ENCODE measurements at places on chromosomes 1 and 21.

DNA sequence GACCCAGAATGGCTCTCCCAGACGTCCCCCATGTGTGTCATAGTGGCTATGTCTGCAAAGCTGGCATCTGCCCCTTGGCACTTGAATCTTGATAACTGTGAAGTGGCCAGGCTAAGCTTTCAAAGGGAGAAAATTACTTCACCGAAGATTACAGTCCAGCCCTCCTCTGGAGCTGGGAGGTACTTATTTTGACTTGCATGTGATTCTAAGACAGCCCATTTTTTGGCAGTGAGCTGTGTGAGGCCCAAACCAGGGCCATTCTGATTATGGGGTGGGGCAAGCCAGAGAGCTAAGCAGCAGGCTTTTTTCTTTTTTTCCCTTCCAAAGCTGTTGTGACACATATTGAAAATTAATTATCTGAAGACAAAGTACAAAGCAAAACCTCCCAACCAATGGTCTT is 42.1 kb upstream of the C8B start:
- no peak for DNase-seq

DNA sequence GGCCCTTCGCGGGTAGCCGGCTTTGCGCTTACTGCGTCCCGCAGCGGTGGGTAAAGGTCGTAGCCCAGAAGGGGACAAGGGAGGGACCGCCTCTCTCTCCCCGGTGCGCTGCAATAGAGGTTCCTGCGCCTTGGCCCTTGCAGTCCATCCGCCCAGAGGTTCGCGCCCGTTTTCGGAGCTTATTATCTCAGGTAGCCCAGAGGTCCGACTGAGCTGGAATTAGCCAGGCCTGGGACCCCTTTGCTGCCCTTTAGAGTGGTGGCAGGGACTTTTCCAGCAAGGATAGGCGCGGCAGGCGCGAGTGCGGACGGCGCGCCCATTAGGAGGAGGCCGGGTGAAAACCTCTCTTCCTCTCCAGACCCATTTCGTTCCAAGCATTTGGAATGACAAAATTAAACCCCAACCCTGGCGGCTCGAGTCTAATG is 5.0 kb downstream of the LHX4 start:
- no peak for DNase-seq

GRCh38 chr21:35529171-35529863 is 480.2 kb upstream of the RUNX1 start:
- DNase-seq: no peak

- no peak for DNase-seq
These were observed 35.6 kb downstream of the WLS start for GRCh38 chr1:68196676-68197075.

DNA sequence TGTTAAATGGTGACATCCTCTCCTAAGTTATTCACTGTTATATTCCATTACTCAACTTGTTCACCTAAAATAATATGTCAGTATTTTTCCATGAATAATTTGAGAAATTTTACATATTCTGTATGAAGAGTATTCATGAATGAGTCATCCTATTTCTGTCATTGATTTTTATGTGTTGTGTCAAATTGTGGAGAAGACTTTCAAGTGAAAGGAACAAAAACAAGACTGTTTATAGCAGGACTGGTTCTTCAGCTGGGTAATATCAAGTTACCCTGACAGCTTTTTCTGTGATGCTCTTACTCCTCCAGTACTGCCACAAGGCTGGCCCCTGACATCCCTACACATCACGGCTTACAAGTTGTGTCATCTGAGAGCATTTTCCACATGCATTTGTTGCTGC is 847.7 kb downstream of the NCAM2 start:
- DNase-seq: no peak

- DNase-seq: no peak
These were observed 400 bp upstream of the PGBD2 start for GRCh38 chr1:248905662-248906008.

- DNase-seq: no peak
These were observed 66.3 kb downstream of the SLC27A3 start for GRCh38 chr1:153841463-153841994.
